ENCODE measurements at places on chromosomes 4 and X.

DNA sequence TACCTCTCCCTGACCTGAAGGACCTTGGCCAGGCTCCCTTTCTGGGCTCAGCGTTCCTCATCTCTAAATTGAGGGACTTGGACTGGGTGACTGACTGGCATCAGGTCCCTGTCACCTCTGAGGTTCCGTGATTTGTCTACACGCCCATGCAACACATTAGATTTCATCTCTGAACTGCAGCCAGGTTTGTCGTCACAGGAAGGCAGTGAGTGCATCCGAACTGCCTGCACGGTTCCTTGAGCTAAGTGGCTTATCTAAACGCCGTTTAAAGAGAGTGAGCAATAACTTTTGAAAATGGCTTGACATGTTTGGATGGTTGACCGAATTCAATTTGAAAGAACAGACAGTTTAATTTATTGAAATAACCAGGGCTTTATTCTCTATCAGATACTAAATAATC lies 70.1 kb downstream of the PCYT1B start:
- ATAC-seq, result no peak

- no peak for ATAC-seq
These were observed 92.5 kb downstream of the ANK2 start for GRCh38 chr4:113141901-113142346.

DNA sequence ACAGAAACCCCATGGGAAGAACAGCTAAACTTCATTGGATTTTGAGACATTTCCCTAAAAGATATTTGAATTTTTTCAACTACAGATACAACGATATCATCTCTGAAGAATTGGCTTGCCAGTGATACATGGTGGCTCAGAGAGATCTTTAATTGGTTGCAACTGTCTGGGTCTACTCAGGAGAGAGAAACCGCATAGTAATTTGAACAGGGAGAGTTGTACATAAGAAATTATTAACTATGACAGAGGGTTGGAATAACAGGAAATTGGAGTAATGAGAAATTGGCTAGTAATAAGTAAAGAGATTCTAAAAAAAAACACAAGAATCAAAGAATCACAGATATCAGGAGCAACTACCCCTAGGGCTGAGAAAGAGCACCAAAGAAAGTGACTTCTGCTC lies 118.4 kb downstream of the KLHL13 start:
- ATAC-seq, result no peak

DNA sequence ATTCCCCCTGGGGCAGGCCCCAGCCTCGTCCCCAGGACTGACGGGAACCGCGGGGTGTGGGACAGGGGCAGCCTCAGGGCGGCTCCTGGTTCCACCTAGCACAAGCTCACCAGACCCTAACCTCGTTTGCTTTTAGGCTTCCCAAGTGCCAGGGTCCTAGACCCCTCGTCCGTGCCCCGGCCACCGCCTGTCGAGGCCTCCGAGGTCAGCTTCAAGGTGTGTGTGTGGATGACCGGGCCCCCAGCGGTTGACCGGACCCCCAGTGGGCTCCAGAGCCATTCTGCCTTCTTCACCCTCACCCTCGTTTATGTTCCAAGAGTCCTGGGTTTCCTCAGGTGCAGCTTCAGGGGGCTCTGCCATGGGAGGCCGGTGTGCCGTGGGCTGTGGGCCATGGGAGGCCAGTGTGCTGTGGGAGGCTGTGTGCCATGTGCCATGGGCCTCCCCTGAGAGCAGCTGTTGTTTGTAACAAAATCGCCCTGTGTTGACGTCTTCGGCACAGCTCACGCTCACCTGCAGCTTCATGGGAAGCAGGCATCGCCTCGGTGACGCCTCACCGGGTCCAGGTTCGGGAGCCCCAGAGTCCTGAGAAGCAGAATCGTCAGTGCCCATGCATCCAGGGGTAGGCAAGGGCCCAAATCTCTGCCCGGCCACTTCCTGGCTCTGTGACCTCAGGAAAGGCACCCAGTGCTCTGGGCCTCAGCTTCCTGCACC lies 43.0 kb upstream of the HMX1 start:
- ATAC-seq, result no peak

DNA sequence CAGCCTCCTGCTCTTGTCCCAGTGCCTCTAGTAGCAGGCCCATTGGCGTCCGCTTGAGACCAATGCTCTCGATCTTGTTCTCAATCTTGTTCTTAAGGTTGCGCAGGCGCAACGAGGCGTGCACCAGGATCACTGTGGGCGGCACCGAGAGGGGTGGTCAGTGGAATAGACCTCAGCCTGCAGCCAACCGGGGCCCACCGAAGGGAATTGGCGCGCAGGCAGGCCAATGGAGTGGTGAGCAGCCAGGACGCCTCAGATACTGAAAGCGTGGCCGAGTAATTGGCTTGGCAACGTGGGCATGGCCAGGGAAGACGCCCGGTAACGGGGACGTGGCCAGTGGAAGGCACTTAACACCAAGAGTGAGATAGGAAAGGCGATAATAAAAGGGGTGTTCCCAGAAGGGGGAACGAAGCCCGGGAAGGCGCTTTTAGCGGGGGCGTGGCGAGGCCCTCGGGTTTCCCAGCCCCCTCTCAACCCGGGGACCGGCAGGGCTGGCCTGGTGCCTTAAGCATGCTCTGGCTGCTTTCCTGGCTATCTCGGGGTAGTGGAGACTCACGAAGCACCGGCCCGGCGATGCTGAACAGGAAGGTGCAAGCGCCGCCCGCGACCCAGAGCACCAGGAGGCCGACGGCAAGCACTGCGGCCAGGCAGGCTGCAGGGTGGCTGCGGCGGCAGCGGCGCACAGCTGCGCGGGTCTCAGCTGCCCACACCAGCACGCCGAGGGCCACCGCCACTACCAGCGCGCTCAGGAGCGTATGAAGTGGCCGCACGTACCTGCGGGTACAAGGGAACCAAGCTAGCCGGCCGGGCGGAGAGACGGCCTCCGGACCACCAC lies 1.7 kb downstream of the PRAF2 start:
- ATAC-seq, result no peak

GRCh38 chrX:150692296-150692695 lies 900 bp upstream of the MTMR1 start:
- ATAC-seq, result no peak

- no peak for ATAC-seq
These were observed 98.3 kb downstream of the BMPR1B start for GRCh38 chr4:94856030-94856429.

DNA sequence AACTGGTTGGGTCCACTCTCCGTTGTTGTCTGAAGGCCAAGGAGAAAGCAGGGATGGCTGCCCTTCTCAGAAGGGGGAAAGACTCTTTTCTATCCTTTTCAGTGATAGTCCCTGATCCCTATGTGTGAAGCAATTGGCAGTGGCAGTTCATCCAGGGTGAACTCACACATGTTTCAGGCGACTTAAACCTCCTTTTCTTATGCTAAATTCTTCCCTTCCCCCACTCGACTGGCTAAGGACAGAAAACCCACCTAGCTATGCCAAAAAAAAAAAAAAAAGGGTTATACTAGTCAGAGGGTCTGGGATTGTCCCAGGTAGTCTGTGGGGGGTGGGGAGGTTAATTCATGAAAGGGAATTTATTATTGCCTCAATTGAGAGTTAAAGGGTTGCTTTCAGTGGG lies 12.2 kb upstream of the ZNF280C start:
- ATAC-seq, result no peak
